HuH-7 (cell line): ENCODE measurements at places on chromosomes 2 and 18.

DNA sequence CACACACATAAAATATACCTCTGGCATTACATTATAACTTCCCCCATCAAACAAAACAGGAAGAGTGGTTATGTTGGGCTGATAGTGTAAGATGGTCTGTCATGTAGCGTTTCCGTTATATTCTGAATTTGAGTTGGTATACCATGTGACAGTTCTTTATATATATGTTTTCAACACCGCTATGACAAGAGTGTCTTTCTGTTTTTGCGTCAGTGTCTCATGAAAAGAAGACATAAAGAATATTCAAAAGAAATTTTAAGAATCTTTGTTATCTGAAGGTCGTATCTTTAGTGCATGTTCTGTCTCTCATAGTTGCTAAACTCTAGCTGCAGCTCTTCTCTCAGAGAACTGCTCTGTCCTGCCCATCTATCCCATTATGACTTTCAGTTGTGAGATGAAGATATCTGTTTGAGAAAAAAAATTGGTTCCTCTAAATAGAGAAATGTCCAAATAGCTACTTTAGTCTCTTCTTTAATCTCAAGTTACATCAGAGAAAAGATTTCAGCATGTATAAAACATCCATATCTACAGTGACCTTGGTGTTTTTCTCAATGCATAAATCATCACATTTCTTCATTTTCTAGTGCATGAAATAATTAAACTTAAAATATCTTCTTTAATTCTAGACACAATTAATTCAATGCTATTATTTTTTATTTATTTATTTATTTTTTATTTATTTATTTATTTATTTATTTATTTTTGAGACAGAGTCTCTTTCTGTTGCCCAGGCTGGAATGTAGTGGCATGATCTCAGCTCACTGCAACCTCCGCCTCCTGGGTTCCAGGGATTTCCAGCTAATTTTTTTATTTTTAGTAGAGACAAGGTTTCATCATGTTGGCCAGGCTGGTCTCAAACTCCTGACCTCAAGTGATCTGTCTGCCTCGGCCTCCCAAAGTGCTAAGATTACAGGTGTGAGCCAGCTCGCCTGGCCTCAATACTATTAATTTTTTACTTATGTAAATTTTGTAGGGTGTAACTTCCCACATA is 24.3 kb upstream of the PSME4 start:
- no peak for DNase-seq

GRCh38 chr2:145524836-145525235 is 1004.9 kb upstream of the ZEB2 start:
- DNase-seq, result no peak

- no peak for DNase-seq
Measured at GRCh38 chr2:95278051-95278471, 3.8 kb downstream of the PROM2 start.

- no peak for DNase-seq
Measured at GRCh38 chr18:46754188-46754587, 2.7 kb downstream of the ST8SIA5 start.

DNA sequence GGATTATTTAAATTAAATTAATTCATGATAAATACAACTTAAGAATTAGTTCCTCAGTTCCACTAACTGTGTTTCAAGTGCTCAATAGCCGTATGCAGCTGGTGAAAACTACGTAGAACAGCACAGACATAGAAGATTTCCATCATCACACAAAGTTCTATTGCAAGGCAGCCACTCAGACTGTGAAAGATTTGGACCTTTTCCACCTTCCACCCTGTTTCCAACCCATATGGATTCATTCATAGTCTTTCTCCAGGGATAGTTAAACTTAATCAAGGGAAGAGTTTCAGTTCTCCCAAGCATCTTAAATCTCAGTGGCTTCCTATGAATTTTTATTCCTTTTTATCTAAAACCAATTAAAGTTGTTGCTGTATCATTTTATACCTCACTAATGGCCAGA is 2030.8 kb downstream of the SUCLG1 start:
- DNase-seq, result no peak

- peak; percentile 65 for DNase-seq
Measured at GRCh38 chr2:207692206-207693065, 19.0 kb upstream of the CCNYL1 start.

DNA sequence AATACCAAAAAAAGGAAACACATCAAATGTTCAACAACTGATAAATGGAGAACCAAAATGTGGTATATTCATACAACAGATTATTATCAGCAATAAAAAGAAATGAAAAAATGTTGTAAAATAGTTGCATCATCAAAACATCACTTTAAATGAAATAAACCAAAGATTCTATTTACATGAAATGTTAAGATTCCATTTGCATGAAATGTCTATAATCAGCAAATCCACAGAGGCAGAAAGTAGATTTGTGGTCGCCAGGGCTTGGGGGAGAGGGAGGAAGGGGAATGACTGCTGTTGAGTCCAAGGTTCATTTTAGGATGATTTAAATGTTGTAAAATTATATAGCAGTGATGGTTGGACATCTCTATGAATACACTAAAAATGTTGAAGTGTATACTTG is 181.9 kb downstream of the RTP5 start:
- DNase-seq, result no peak

DNA sequence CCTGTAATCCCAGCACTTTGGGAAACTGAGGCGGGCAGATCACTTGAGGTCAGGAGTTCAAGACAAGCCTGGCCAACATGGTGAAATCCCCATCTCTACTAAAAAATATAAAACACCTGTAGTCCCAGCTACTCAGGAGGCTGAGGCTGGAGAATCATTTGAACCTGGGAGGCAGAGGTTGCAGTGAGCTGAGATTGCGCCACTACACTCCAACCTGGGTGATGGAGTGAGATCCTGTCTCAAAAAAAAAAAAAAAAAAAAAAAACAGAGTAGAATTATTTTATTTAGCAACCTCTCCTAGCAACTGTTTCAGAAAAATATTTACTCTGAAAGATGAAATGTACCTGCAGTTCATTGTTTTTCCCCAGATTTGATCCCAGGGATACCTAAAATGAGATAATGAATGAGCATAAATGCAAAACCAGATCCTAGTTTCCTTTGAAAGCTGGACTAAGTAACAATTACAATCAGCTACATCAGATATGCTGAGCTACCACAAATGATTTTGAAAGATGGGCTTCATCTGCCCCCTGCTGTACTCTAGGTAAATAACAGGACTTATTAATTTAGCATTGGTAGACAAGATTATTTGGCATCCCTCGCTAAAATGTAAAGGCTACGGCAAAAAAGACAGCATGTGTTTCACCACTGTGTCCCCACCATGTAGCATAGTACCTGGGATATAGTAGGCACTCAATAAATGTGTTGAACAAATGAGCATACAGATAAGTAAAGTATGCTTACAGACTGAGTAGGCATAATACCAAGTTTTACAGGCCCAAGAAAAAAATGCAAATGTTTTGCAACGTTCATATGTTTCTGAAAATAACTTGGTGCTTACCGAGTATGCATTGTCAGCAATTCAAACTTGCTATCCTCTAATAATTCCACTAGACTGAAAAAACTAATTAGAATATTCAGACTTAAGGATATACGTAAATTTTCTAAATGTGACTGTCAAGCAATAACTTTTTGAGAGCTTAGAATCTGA is 102.5 kb downstream of the ATL2 start:
- peak; percentile 40 for DNase-seq

- no peak for DNase-seq
Measured at GRCh38 chr2:2906091-2906490, 471.5 kb downstream of the EIPR1 start.

GRCh38 chr2:201116959-201117734 is 1.2 kb downstream of the CFLAR start:
- DNase-seq, result peak; percentile 48

DNA sequence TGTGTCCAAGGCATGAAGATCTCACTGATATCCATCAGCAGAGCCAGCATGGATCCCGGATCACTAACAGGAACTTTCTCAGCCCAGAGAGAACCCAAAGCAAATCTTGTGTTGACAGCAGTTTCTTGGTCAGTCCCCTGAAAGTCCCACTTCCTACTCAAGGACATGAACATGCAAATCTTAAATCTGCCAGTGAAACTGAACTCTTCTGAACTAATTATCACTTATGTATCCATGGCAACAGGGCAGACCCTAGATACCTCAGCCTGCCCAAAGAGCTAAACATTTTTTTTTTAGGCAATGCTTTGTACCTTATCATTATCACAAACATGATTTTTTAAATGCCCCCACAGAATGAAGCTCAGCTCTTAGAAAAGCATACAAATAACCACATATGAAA is 127.8 kb upstream of the DDX18 start:
- DNase-seq, result no peak

DNA sequence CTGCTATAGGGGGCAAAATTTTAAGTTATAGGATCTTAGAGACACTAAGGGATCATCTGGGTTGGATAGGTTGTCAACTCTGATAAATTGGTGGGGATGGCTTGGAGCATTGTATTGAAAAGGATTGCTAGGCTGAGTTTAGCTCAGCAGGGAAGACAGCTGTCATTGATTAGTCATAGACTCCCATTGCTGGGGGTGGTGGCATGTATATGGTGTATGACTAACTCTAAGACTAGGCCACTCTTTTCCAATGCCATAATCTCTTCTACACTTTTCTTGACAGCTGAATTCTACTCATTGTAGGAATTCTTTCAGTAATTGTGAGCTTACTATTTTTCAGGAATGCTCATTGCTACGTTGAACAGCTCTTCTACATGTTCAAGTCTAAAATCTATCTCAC is 81.3 kb upstream of the PELI1 start:
- no peak for DNase-seq

- DNase-seq, result no peak
Measured at GRCh38 chr18:51426996-51427395, 229.5 kb upstream of the MEX3C start.

GRCh38 chr2:144248350-144249034 is 271.4 kb downstream of the ZEB2 start:
- no peak for DNase-seq

- DNase-seq, result no peak
Measured at GRCh38 chr2:174841350-174841749, 77.1 kb upstream of the CHRNA1 start.

DNA sequence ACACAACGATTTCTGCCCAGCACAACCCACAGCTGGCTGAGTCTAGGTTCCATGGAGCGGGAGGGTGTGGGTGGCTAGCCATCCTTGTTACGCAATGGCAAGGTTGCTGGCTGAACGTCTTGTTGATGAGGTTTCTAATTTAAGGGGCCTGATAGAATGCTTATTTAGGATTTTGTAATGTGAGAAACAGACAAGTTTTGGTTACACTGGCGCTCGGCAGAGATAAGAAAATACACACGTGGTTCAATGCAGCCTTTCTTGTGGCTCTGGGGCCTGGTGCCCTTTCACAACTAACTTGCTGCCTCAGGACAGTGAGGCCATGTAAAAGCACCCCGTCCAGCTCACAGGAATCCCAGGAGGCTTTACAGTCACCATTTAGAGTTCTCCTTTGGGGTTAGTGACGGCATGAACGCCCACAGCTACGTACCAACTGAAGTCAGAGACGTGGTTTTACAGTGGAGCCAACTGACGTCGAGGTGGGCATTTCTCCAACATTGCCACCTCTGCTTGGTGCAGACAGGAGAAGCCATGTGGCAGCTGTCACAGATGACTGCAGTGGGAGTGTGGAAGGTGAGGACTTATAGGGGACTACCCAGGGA is 29.7 kb upstream of the PIEZO2 start:
- peak; percentile 68 for DNase-seq

DNA sequence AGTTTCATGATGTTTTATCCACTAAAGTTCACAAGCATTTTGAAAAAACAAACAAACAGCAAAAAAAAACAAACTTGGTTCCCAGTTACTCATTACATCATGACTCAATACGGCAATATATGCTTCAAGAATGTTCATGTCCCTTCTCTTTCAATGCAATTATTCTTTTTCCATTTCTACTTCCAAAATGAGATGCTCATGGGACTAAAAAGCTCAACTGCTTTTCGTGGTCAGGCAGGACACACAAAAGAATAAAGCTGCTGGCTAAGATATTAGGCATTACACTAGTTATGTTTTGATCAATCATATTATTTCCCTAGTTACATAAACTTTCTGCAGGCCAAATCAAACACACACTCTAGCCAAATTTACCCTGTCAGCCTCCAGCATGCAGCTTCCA is 301.3 kb downstream of the EPHA4 start:
- no peak for DNase-seq

GRCh38 chr2:211833582-211834279 is 704.9 kb downstream of the ERBB4 start:
- no peak for DNase-seq

DNA sequence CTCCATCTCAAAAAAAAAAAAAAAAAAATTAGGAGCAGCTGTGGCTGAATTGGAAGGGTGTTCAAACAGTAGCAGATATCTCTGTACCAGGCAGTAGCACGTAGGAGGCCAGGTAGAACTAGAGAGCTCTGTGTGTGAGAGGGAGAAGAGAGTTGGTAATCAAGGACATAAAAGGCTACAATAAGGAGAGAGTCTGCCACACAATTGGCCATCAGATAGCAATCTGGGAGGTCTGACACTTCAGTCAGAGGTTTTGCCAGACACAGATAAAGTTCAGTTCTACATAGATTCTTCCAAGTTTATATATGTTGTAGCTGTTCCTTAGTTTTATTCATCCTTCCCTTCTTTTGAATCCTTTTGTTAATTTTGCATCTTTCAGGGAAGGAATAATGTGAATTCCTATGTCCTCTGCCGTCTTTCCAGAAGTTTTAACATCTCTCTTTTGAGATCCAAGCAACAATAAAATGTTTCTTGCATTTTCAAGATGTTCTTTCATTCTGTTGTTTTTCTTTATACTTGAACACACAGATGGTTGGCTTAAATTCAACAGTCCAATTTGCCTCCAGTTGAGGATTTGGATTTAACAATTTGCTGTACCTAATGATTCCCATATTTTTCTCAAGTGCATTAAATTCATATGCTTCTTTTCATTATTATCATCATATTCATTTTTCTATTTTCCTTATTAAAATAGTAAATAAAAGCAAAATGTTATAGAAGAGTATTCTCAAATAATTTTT is 600.3 kb upstream of the GCFC2 start:
- DNase-seq, result no peak

DNA sequence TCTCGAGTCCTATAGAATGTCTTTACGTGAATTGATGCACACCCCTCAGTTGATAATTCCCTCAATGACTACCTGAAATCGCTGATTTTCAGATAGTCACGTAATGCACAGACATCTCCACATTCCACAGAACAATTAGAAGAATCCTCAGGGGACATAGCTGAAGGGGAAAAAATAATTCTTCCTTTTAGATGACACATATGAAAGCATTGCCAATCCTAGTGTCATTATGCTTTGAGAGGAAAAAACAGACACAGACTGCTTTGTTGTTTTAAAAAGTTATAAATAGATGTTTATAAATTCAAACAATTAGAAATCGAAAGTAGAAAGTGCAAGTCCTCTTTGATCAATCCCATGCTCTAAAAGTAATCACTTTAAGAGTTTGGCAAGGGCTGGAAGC is 100.6 kb upstream of the FN1 start:
- no peak for DNase-seq
